ENCODE measurements at places on chromosomes 2 and 18.

- no peak for DNase-seq
Observed at GRCh38 chr2:52000151-52000855, 968.4 kb upstream of the NRXN1 start.

GRCh38 chr2:71250935-71251334 lies 24.0 kb upstream of the PAIP2B start:
- no peak for DNase-seq

DNA sequence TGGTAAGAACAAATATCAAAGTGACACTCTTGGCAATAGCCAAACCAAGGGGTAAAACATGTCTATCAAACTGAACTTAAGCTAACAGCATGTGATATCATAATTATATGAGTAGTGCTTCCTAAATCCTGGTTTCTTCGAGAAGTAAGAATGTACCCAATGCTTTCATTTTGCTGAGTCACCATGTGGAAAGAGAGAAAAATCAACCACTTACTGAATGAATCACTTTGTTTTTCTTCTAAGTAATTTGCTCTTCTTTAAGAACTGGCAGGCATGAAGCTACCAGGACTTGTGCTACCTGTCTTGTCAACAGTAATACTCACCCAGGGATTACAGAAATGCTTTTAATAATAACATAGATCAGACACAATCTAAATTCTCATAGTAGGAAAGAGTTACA lies 19.0 kb upstream of the DUSP19 start:
- no peak for DNase-seq

DNA sequence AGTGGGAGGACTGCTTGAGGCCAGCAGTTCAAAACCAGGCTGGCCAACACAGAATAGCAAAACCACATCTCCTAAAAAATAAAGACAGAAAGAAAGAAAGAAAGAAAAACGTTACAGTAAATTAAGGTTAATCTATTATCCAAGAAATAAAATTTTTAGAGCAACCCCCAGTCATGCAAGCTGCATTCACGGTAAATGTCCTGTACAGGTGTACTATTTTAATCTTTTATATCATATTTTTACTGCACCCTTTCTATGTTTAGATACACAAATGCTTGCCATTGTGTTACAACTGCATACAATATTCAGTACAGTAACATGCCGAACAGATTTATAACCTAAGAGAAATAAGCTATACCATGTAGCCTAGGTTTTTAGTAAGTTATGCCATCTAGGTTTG lies 6.0 kb downstream of the PDIA6 start:
- no peak for DNase-seq

DNA sequence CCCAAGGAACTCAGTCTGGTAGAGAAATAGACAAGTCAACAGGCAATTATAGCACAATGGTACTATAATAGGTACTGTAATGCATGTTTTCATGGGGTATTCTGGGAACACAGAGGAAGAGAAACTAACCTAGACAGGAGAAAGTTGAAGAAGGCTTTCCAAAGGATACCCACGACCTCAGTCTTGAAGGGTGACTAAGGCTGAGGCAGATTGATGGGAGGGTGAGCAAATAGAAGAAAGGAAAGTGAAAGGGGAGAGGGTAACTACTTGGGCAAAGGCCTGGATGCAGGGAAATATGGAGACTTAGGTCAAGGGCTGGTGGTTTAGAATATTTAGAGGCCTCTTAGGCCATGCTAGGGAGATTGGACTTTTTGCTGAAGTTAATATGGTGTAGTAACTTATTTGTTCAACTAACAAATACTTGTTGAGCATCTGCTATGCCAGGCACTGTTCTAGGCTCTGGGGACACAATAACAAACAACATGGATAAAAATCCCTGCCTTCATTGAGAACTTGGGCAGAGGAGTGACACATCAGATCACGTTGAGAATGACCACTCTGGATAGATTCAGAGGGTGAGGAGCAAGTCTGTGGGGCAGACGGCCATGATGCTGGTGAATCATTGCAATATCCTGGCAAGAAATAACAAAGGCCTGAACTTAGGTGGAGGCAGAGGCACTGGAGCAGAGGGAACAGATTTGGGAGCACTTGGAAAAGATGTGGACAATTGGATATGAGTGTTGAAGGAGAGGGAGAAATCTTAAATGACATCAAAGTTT lies 56.4 kb downstream of the PLB1 start:
- DNase-seq: no peak

- DNase-seq: no peak
Observed at GRCh38 chr2:52220393-52220792, 1188.5 kb upstream of the NRXN1 start.

DNA sequence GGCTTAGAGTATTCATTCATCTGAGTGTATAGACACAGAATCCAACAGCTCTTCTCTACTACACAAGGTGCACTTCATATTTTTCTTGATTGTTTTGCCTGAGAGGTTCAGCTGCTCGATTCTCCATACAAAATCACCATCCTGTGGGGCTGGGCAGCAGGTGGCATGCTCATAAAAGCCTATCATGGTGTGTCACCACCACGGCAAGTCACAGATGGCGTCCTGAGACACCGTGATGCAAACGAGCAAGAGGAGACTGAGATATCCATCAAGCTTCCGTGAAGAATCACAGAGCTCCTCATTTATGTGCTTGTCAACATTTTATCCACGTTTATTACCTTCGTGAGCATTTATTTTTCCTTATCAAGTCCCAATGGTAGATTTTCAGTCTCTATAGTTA lies 22.4 kb upstream of the NRP2 start:
- no peak for DNase-seq

- no peak for DNase-seq
Observed at GRCh38 chr2:66228128-66228547, 206.8 kb upstream of the MEIS1 start.

DNA sequence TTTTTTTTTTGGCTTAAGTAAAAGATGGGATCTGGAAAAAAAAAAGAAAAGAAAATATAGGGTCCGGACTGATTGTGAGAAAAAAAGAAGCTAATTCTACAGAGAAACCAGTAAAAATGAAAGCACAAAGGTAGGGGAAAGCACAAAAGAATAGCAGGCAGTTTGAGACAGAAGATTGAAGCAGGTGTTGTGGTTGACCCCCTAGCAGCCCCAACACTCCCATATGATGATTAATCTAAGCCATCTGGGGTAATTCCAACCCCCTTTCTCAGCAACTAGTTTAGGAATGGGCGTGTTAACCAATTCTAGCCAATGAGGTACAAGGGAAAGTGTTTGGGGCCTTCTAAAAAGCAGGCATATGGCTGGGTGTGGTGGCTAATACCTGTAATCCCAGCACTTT lies 77.0 kb downstream of the MBD2 start:
- no peak for DNase-seq

- no peak for DNase-seq
Observed at GRCh38 chr2:171792886-171793580, 101.0 kb downstream of the SLC25A12 start.

GRCh38 chr2:181463588-181463987 lies 6.4 kb downstream of the ITGA4 start:
- DNase-seq: no peak

DNA sequence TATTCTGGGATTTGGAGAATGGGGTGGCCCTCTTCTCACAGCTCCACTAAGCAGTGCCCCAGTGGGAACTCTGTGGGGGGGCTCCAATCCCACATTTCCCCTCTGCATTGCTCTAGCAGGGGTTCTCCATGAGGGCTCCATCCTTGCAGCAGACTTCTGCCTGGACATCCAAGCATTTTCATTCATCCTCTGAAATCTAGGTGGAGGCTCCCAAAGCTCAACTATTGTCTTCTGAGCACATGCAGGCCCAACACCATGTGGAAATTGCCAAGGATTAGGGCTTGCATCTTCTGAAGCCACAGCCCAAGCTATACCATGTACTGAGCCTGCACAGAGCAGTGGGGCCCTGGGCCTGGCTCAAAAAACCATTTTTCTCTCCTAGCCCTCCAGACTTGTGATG lies 162.4 kb upstream of the CWC22 start:
- no peak for DNase-seq

DNA sequence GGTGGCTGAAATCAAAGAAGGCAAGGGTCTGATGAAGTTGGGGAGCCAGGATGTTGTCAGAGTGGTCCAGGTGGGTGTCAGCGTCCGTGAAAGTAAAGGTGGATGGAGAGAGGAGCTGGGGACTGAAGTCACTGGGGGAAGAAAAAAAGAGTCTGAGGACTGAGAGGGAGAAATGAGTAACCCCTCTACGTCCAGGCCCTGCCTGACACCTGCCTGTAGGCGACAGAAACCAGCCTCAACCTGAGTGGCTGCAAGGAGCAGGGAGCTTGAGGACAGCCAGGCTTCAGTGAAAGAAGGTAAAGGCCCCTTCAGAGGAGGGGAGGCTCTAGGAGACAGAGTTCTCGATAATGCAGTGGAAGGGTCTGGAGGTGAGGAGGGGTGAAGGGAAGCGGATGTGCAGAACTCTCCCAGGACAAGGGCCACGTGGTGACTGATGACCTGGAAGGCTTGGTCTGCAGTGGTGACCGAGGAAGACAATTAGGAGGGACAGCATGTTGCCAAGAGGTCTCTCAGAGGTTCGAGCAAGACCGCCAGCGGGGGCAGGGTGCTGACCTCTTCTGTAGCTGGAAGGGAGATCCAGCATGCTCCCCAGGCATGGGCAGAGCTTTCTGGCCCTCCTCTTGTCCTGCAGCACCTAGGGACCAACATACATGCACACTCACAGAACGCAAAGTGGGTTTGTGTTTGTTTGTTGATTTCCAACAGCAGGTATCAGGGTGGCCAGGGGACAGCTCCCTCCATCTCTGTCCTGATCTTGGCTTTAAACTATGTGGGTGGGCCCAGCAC lies 86.6 kb upstream of the TMEM247 start:
- DNase-seq: no peak

- DNase-seq: no peak
Observed at GRCh38 chr2:142112757-142113221, 18.0 kb downstream of the LRP1B start.

- DNase-seq: no peak
Observed at GRCh38 chr18:67428805-67429204, 87.7 kb downstream of the DSEL start.

DNA sequence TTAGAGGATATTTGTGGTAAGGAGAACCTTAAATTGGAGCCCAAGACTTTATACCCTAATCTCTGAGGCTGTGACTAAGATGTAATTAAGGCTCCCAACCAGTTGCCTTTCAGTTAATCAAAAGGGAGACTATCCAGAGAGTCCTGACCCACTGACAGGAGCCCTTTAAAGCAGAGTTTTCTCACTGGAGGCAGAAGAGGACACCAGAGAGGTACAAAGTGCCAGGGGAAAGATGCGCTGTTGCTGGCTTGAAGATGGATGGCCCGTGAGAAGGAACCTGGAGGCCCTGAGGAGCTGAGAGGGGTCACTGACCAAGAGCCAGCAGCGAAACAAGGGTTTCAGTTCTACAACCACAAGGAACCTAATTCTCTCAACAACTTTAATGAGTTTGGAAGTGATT lies 137.3 kb downstream of the TMEM131 start:
- DNase-seq: no peak

DNA sequence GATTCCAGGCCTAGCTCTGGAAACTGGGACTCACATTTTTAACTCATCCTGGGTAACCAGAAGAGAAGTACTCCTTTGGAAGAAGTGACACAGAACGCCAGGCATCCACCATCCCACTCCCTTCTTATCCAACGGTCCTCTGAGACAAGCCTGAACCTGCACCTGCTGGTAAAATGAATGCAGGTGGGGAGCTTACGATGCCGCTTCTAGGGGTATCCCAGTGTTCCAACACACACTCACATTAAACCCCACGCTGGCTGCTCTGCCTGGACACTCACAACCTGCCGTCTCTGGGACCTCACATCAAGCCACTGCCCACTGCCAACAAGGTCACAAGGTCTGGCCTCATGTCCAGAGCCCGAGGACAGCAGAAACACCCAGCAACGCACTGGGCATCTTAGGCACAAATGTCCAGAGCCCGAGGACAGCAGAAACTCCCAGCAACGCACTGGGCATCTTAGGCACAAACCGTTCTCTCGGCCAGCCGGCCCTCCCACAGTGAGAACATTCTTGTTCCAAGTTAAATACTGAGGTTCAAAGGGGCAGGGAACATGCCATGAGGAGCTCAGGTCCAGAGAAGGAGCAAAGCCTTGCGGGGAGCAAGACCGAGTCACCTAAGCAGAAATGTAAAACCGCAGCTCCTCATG lies 9.9 kb downstream of the SLC66A2 start:
- DNase-seq: no peak

GRCh38 chr18:76371301-76372203 lies 123.5 kb downstream of the ZNF516 start:
- no peak for DNase-seq

GRCh38 chr2:3079959-3080948 lies 297.4 kb downstream of the EIPR1 start:
- DNase-seq: no peak

- DNase-seq: no peak
Observed at GRCh38 chr2:42951263-42951938, 159.0 kb upstream of the HAAO start.

DNA sequence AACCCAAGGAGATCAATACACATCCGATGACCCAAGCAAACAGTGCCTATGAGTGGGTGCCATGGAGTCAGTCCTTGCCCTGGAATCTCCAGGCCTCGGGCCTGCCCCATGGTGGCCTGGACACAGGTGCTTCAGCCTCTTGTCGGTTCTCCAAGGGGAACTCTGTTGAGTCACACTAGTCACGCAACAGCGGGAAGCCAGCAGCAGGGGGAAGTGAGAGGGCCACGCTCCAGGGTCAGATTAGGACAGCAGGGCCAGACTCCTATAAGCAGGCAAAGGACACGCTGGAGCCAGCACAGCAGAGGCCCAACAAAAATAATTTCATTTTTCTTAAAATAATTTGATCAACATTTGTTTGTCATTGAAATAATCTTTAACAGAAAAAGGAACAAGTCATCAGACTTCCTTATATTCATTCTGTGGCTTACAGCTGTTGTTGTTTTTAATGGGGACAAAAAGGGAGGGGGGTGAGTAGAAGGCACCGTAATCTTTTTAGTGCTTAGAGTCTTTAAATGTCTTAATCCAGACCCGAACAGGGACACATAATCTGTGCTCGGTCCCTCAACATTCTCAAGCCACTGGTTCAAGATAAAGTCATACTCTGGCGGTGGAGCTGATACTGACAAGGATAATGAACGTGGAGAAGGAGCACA lies 16.4 kb upstream of the ARMC9 start:
- no peak for DNase-seq

DNA sequence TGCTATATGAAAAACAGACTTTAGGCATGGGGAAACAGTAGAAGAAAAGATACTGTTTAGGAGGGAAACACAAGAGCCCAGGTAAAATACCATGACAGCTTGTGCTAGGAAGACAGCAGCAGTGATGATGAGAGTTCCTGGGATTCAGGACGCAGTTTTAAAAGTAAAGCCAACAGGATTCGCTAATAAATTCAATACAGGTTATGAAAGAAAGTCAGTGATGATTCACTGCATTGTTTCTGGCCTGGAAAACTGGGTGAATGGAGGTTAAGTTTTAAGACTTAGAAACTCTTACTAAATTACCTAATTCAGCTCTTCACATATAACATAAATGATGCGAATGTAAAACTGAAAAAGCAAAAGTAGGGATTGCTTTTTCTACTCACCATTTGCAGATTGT lies 27.9 kb upstream of the RNU4ATAC start:
- DNase-seq: no peak

DNA sequence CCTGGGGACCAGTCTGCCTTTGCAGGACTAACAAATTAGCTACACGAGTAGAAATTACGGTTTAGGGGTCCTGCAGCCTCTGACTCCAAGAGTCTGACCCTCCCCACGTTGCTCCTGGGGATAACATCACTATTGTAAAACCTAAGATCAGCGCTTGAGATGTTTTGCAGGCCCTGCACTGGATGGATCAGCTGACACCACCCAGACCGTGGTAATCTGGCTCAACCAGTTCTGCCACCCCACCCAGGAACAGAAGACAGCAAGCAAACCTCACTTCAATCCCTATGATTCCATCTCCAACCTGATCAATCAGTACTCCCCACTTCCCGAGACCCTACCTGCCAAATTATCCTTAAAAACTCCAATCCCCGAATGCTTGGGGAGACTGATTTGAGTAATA lies 31.7 kb downstream of the NGEF start:
- DNase-seq: no peak

Data from stimulated activated CD4-positive, alpha-beta T cell treated with anti-CD3 and anti-CD28 coated beads, TNF-alpha, amount 100 ng/mL, for 48 hours (primary cell).